NCI-H226 (cell line): ENCODE measurements at places on chromosomes 12 and 14.

DNA sequence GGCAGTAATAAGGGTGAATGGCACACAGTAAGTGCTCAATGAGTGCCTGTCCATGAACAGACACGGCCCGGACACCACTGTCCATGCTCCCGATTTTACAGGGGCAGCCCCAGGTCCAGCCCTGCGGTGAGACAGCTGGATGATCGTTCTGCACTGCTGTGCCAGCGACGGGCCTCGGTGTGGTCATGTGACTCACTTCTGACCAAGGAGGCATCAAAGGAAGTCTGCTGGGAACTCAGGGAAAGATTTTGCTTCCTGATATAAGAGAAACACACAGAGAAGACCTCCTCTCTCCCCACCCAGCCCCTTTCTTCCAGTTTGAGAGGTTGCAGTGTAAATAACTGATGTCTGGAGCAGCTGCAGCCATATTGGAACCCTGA, 126.6 kb downstream of the SCARB1 start:
- DNase-seq, result no peak

- DNase-seq, result no peak
Observed at GRCh38 chr14:95199298-95199983, 42.1 kb upstream of the DICER1 start.

DNA sequence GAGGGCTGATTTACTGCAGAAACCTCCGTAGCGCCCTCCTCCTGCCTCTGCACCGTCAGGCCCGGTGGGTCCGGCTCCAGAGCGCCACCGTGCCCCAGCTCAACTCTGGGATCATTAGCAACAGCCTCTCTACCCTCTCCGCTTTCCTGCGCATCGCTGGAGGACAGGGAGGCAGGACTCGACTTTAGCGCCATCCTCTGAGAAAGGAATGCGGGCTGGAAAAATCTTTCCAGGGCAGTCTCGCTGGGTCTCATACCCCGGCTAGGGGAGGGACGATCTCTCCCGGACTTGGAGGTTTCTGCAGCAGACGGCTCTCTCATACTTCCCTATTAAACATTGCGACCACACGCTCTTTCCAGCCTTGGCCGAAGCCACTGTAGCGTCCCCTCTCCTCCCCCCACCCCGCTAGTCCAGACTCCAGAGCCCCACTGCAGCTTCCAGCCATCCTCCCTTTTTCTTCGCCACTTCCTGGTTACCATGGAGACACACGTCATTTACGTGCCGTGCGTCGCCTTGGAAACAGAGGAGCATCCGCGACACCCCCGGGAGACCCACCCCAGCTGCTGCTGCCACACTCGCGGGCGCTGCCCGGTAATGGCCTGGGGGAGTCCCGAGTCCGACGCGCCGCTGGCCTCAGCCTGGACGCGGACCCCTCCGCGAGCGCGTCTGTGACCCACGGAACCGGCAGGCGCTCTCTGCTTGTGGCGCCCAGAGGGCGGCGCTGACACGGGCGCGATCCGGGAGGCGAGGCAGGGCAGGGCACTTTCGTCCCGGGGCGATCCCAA, at the start of gene CCDC184:
CCDC184 (plus strand) TSS at position 554 of the 785 bp plus-strand sequence. CDS start 479 bp downstream, outside the sequence.
- DNase-seq, result peak; percentile 61

DNA sequence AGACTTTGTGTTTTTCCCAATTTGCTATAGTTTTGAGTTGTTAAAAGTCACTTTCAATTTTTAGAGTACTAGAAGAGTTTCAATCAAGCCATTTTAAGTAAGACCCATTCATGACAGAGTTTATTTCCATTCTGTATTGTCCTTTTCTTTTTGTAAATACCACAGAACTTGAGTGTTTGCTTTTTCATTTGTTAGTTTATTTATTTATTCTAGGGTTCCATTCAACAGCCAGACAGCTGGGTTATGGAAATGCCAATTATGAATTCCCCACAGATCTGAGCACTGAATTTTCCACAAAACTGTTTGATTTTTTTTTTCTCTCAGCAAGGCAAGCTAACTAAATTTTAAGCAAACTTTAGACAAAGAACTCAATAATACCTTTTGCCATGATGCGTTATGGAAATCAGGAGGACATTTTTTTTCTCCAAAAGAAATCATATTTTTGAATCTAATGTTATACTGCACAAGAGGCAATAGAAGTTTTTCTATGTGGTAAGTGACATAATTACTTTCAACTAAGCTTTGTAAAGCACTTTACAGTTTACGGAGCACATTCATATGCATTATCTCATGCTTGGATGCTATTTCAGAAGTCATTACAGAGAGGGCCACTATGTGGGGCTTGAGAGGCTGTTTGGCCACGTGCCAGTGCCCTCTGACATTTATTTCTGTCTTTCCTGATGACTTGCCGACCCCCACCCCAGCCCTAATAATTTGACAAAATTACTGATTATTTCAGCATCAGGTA, 181.5 kb downstream of the VRK1 start:
- DNase-seq, result no peak

GRCh38 chr14:24058260-24058950, 6.6 kb downstream of the CARMIL3 start:
- peak; percentile 39 for DNase-seq

DNA sequence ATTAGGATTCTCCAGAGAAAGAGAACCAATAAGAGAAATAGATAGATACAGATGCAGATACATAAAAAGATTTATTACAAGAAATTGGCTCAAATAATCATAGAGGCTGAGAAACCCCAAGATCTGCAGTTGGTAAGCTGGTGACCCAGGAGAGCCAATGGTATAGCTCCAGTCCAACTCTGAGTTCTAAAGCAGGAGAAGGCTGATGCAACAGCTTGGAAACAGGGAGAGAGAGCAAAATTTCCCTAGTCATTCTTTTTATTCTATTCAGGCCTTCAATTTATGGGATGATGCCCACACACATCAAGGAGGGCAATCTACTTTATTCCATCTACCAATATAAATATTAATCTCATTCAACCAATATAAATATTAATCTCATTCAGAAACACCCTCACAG, 218.2 kb downstream of the PRKD1 start:
- DNase-seq, result no peak
